ENCODE measurements at places on chromosomes 2 and 18.
A peak's percentile ranks its signal among the peaks of the same experiment; 100 is the strongest.

GRCh38 chr2:109432421-109432820 lies 181.3 kb downstream of the SEPTIN10 start:
- no peak for DNase-seq

DNA sequence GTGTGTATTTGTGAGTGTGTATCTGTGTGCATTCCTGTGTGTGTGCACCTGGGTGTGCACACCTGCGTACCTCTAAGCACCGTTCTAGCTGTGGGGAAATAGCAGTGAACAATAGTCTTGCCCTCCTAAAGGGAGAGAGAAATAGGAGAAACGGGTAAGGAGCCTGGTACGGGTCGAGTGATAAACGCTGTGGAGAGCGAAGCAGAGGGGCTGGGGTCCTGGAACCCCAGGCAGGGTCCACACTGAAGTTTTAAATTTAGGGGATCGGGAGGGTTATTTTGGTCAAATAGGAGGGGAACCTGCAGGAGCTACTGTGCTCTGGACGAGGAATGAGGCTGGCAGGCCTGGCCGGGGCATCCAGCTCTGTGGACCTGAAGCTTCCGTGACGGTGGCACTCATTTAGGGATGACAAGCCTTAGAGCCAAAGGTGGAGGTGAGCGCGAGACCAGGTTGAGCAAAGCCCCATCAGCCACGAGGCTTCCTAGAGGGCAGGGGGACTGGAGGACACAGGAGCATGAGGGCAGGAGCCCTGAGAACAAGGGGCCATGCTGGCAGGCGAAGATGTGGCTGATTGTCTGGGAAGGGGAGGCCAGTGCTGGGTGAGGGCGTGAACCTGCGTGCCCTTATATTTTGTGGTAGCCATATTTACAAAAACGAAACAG lies 188.0 kb downstream of the RTP5 start:
- DNase-seq, result no peak

DNA sequence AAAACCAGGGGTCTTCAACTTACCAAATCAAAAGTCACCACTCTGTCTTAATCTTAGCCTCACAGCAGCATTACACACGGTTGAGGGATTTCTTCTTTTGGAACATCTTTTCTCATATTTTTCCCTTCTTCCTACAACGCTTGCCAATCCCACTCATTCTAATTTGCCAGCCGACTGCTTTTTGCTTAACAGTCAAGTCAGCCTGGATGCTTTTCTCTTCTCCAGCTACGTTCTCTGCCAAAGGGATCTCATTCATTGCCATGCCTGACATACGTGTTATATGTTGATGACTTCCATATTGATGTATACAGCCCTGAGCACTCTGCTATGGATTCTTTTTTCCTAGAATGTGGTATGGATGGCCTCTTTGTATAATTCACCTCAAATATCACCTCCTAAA lies 37.3 kb downstream of the CDH19 start:
- no peak for DNase-seq

DNA sequence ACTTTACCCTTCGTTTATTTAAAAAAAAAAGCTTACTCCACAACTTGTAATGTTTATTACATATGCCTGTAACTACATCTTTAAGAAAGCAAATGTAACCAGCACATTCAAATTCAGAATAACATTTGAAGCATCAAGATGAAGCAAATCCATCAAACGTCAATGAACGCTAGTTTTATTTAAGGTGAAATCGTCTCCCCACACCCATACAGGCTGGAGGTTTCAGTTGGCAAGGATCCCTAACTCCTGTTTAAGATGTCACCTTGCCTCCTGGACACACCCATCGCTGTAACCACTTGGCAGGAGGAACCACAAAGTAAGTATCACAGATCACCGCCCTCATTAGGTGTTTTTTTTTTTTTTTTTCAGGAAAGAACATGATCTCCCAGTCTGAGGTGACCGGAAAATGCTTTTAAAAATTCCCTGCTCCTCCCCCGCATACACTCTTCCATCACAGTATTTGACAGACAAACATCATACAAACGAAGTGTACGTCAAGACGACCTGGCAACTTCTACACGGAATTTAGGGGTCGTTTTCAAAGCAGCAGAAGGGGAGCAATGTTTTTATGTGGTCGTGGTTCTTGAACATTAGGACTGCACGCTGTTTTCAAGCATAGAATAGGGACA lies 19.7 kb upstream of the STPG4 start:
- no peak for DNase-seq

DNA sequence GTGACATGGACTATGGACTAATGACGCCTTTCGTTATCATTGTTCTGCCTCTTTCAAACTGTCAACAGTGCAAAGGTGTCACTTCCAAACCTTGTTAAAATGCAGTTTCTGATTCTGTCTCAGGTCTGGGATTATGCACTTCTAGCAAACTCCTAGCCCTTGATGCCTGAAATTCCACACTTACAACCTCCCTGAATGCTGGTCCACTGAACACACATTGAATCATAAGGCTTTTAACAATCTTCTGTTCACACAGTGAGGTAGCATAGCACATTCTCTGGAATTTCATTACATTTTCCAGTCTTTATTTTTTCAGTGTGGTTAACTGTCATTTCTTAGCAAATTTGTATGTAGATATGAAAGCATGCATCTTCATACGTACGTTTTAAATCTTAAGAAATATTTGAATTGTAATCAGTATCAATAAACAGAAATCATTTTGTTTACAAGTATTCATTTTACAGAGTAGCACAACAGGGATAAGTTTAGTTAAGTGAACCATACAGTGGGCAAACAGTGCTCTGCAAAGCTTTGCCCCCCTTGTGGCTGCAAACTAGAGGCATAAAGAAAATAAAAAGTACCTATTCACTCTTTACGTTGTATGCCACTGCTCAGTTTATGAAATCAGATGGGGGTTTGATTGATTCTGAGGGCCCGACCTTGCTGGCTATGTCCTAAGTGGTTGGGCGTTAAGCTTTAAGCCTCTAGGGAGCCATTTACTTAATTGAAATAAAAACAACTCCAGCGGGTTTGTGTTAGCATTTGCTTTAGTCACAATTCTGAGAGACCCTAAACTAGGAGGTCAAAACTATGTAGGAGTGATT lies 250.8 kb downstream of the LRRTM1 start:
- no peak for DNase-seq

DNA sequence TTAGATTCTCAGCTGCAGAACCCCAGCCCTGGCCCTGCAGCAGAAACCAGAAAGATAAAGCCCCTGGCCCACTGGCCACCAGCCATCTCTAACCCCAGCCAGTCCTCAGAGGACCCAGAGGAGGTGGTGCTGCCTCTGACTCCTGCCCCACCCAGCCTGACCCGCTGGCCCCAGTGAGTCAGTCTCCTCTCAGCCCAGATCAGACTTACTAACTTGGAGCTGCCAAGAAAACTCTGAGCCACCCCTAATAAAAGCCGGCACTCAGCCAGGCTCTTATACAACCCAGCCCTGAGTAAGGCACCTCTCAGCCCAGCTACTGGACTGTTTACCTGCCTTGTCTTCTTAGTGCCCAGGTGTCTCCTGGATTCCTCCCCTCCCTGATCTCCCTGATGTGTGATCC lies 2.0 kb downstream of the SLC14A2 start:
- no peak for DNase-seq

- DNase-seq, result no peak
Measured at GRCh38 chr2:241038374-241039180, 40.2 kb downstream of the SNED1 start.

DNA sequence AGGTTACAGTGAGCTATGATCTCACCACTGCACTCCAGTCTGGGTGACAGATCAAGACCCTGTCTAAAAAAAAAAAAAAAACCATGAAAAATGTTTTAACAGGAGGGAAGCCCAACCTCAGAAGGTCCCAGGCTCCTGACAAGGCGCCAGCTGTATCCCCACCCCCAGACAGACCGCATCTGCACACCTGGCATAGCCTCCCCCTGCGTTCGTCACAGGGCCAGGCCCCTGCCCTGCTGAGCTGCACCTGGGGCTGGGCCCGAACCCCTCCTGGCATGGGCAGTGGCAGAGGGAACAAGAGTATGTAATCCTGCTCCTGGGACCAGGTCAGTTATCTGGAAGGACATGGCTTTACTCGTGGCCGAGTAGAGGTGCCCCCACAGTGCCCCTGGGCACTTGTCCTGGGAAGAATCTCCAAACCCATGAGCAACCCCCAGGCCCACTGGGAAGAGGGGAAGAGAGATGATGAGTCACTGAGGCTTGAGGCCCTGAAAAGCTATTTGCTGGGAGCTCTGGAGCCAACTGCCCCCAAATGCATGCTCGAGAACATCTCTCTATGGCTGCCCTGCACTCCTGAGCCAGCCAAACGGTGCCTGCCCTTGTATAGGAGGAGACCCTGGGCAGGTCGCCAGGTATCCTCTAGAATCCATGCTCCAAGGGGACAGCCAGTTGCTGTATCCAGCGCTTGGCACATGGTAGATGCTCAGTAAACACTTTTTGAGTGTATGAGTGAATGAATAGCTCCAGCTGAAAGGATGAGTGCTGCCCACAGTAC lies 265.5 kb downstream of the ATAD2B start:
- no peak for DNase-seq

DNA sequence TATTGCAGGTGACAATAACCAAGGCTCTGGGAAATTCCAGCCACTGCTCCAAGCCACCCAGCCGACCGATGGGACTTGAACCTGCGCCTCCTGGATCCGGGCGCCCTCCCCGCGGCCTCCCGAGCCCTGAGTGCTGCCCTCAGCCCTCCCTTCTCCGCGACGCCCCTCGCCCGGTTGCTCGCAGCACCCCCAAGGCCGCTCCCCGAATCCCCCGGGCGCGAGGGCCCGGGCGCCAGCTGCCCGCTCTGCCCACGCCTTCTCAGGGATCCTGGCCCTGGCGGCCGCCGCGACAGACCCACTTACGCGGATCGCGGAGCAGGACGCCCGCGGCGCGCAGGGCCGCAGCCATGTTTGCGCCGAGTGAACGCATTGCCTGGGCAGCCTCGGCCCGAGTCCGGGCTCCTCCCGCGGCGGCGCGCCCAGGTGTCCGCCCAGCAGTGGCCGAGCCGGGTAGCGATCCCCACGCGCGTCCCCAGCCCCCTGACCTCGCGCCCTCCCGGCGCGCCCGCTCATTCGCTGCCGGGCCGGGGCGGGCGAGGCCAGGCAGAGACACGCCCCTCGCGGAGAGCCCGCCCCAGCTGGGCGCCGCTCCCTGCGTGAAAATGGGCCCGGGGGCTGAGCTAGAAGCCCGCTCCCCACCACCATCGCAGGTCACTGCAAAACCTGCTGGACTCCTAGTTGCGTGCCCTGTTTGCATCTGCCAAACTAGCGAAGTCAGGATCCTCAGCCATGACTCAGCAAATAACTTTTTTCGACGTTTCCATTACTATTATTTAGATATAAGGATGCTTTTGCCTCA lies at the start of gene FECH:
Gene FECH (minus strand): TSS at position 452 of the 799 bp plus-strand sequence. CDS start 82 bp downstream, at position 370.
- peak; percentile 75 for DNase-seq

DNA sequence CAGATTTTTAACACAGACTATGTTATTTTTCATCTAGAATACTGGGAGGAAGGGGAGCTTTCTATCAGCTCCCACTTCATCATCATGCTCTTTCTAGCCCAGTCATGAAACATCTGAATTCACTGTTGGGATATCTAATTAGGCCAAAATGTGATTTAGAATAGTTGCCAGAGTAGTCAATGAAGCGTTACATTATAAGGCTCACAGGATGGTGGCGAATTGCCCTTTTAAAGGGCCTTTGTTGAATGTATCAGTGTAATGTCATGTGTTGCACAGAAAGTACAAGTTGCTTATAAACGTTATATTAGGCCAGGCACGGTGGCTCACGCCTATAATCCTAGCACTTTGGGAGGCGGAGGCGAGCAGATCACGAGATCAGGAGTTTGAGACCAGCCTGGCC lies 45.6 kb downstream of the PDE1A start:
- no peak for DNase-seq

DNA sequence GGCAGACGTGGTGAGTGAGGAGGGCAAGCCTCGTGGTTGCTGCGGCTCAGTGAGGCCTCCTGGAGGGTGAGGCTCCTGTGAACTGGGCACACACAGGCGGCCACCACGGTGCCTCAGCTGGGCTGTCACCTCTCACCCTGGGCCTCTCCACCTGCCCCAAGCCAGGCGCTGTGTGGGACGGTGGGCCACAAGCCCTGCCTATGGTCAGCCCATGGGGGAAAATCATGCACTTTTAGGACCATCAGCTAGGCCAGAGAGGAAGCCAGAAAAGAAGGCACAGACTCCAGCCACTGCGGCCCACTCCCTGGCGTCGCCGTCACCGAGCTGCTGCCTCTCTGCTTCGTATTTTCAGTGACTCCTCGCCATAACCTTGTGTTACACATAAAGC lies 28.5 kb upstream of the HS6ST1 start:
- DNase-seq, result no peak

GRCh38 chr2:17588031-17588430 lies 47.5 kb downstream of the VSNL1 start:
- DNase-seq, result no peak

DNA sequence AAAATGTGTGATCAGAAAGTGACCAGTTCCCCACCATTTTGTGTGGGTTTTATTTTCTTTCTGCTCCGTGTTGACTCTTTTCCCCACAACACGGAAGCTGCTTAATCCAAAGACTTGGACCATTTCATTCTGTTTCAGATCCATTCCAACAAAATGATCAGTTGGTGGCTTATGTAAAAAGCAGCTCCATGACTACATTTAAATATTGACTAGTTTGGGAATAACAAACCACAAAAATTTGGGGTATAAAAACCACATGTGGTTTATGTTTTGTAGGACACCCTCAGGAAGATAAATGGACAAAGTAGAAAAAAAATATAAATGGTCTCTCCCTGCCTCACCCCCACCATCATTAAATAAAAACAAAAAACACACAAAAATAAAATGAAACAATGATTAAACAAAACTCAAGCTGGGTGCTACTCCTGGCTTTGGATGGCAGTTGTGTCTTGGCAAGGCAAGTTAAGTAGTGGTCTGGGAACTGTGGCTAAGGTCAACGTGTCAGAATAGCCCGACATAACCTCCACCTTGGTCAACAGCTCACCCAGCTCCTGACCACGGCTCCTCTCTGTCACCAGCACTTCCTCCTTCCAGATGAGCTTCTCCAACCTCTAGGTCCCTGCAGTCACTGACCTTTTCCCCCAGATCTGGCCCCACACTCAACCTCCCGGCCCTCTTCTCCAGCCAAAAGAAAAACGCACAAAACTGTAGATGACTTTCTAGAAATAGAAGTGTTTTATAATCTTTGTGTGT lies 12.8 kb upstream of the WIPF1 start:
- no peak for DNase-seq

DNA sequence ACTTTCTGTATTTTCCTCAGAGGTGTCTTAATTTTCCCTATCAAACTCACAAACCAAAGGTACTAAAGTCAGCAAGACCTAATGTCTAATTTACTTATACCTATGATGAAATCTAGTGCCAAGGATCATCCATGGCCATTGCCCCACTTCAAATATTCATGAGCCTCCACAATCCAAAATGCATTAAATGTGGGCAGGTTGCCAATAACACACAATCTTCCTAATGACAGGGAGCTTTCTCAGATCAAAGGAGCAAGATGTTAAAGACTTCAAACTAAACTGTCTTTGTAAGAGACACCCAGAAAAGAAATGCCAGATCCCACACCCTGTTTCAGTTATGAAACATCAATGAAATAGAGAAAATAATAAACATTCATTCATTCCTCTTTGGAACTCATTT lies 143.2 kb downstream of the TMEFF2 start:
- no peak for DNase-seq

GRCh38 chr18:56645415-56646016 lies 5.6 kb upstream of the WDR7 start:
- DNase-seq, result no peak

All from memory B cell (primary cell).